Brain microvascular endothelial cell (primary cell): ENCODE measurements at places on chromosomes 5 and 9.

DNA sequence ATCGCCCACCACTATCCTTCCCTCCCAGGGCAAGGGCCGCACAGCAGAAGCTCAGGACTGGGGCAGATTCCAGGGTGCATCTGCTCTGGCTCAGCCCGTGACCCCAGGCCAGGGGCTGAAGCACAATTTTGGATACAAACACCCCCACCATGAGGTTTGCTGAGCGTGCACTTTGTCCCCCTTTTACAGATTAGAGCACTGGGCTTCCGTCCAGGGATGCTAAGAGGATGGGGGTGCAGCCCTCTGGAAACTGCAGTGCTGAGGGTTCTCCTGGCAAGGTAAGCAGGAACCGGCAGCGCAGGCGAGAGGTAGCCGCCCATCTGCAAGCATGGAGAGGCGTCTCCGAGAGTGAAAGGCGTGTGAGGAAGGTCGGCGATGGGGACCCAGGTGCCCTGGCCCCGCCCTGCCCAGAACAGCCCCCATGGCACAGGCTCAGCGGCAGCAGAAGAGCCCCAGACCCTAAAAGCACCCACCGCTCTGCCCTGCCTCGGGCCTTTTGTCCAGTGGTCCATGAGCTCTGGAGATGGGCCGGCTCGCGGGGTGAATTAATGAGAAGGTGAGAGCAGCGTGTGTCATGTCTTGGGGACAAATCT lies 54.5 kb upstream of the OLFM1 start:
- no peak for DNase-seq

DNA sequence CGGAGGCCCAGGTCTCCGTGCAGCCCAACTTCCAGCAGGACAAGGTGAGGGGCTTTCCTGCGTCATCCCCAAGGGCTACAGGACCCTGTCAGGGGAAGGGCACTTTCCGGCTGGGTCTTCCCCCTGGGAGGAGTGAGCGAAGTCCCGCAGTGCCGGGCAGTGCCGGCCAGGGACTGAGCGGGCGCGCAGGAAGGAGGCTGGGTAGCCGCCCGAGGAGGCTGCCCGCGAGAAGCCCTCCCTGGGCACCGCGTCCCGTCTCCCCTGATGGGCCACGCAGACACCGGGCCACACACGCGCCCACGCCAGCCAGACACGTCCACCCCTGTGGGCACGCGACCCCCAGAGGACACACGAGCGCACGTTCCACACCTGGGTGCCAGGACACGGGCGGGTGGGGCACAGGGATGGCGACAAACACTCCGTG lies 357 bp downstream of the PTGDS start:
- no peak for DNase-seq

DNA sequence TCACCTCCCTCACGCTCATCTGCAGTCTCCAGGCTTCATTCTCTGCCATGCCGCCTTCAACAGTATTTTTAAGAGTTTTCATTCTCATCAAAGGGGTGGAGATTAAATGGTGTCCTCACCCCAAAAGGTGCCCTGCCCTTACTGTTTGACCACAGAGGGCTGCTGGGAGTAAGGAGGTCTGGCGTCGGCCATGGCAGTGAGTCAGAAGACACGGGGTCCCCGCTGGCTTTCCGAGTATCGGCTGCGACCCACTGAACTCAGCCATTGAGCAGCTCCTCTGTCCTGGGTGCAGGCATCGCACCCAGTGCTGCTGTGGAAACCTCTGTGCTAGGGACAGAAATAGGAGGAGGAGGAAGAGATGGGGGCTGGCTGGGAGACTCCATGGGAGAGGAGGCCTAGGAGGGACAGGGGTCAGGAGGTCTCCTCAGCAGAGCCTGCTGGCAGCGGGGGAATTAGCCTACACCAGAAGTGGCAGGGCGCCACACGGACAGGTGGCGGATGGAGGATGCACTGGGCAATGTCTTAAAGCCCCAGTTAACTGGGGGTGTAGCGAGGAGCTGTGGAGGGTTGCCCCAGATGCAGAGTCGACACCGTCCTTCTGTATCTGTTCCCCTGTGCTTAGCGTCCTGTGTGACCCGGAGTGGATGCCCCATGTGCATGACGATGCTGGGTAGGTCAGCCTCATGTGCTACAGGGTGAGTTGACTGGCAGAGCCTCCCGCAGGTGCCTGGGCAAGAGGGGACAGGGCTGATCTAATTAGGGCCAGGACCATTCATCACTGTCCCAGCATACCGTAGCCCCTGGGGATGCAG lies 15.4 kb upstream of the PLEKHG4B start:
- no peak for DNase-seq

GRCh38 chr9:72440378-72440777 lies 75.4 kb upstream of the ZFAND5 start:
- DNase-seq: no peak
